Stimulated activated CD8-positive, alpha-beta memory T cell treated with anti-CD3 and anti-CD28 coated beads, Interleukin-2, amount 100 ng/mL, for 48 hours (primary cell): ENCODE measurements at places on chromosomes 16 and 17.

DNA sequence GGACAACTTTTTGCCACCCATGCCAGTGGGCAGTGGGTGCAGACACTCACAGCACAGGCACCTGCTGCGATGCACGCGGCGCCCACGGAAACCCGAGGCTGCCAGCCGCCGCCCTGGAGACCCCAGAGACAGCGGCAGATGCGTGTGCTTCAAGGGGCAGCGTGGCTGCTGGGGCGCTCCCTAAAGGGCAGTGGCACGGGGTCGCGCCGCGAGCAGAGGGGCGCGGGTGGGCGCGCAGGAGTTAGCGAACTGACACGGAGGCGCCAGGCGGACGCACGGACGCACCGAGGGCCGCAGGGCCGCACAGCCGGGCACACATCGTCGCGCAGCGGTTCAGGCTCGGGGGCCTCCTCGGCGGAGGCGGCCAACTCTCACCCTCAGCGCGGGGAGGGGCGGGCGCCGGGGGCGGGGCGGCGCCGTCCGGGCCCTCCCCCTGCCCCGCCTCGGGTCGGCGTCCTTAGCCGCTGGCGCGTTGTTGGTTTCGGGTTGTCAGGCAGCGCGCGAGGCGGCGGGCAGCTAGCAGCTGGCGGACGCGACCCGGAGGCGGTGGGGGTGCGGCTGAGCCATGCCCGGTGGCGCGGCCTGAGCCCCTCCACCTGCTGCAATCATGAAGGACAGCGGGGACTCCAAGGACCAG is at the start of gene KIF19:
KIF19 (plus strand) TSS at position 484 of the 637 bp plus-strand sequence; CDS start at position 608, 124 bp downstream.
- peak; percentile 54 for DNase-seq

DNA sequence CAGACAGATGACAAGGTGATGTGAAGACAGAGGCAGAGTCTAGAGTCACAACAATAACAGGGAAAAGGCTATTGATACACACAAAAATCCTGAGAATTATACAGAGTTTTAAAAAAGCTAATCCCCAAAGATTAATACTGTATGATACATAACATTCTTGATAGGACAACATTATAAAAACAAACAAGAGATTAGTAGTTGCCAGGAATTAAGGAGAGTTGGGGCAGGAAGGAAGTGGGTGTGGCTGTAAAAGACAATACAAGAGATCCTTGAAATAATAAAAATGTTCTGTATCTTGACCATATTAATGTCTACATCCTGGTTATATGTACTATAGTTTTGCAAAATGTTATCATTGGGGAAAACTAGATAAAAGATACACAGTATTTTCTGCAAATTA is 309.5 kb upstream of the PMFBP1 start:
- no peak for DNase-seq

- DNase-seq: no peak
Observed at GRCh38 chr17:42027590-42027889, 7.7 kb downstream of the NKIRAS2 start.

- no peak for DNase-seq
Observed at GRCh38 chr16:13923703-13924298, 3.8 kb downstream of the ERCC4 start.

GRCh38 chr16:68894714-68895113 is 51.4 kb downstream of the TANGO6 start:
- DNase-seq: no peak
